WTC11 (cell line): ENCODE measurements at places on chromosomes 3 and 15. TPM values are rescaled to one million over a fixed set of nuclear protein-coding genes. Genes with fewer than 3 reads are reported as not detected.

- peaks cover 87% of the 10 kb centered on the region for H3K36me3 ChIP-seq
- no peak for DNase-seq
- H3K4me3 ChIP-seq, result no peak overlapping the region
- no peaks in the 10 kb centered on the region for H3K27me3 ChIP-seq
- H3K27ac ChIP-seq, result no peak overlapping the region
These were observed 52.3 kb downstream of the CHD2 start for GRCh38 chr15:92952458-92952850.

- H3K4me1 ChIP-seq, result peaks cover 89% of the 10 kb centered on the region
- H3K4me3 ChIP-seq, result no peak overlapping the region
- no peak for DNase-seq
These were observed 467.3 kb downstream of the SHQ1 start for GRCh38 chr3:72380711-72381493.

SEMA5B gene
- total RNA-seq, result 20.4 to 22.0 TPM (median 20.7 TPM) in 3 replicates

CP gene
- total RNA-seq, result 1.1 to 1.9 TPM (median 1.5 TPM) in 3 replicates
